ENCODE measurements at places on chromosomes 6 and 20.

DNA sequence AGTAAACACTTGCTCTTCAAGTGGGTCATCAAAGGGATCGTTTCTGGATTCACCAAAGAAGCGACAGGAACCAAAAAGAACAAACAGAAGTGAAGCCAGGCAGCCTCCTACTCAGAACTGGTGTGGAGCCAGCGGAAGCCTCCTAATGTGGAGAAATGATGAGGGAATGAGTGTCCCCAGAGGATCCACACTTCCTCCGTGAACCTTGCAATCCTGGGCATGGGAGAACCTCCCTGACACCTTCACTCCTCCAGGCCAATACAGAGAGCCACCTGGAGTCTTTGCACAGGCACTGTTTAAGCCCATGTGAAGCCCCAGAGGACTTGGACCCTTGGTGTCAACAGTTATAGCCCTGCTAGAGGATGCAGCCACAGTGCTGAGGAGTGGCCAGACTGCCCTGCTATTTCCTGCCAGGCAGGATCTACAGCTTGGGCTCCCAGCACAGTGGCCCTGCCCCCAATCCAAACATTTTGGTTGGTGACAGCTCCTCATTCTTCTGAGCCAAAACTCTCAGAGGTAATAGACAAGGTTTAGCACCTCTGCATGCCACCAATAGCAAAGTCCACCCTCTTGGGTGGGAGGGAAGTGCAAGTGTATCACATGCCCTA, 23.2 kb upstream of the SERINC1 start:
- no peak for DNase-seq

DNA sequence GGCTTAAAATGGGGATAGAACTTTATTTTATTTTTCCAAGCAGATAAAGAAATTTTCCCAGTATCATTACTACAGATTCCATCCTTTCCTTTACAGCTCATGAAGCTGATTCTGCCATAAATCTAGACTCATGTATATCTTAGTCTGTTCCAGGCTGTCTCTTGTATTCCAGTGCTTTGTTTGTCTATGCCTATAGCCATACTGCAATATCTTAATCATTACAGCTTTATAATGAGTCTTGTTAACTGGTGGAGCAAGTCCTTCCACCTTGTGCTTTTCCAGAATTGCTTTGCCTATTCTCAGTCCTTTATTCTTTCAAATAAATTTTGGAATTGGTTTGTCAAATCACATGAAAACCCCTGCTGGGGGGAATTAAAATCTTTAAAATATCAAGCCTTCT, 99.2 kb downstream of the MAP3K5 start:
- no peak for DNase-seq

DNA sequence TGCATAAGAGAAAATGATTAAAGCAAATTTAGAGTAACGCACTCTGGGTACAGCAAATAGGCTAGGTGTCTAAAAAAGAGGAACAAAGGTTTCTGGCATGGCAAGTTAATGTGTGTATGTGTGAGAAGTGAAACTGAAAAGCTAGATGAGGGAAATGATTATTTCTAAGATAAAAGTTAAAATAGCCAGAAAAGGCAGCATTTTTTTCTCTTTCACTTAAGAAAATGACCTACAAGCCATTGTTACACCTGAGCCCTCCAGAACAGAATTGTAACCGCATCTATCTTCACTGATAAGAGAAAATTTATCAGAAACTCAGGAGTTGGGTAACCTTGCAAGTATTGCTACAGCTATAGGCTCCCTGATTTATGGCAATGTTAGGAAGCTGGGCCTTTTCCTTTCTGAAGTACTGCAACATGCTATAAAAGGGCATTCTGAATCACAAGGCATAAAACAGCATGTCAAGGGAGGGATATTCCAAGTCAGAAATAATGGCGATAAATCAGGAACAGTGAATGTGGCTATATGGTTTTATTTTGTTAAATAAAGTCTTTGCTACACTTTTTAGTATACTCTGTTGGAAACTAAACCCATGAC, 395.3 kb downstream of the TBC1D32 start:
- no peak for DNase-seq

GRCh38 chr6:96304997-96305396, 216.6 kb upstream of the UFL1 start:
- no peak for DNase-seq

GRCh38 chr6:3977875-3978711, 100.8 kb downstream of the FAM217A start:
- DNase-seq = peak; percentile 2

DNA sequence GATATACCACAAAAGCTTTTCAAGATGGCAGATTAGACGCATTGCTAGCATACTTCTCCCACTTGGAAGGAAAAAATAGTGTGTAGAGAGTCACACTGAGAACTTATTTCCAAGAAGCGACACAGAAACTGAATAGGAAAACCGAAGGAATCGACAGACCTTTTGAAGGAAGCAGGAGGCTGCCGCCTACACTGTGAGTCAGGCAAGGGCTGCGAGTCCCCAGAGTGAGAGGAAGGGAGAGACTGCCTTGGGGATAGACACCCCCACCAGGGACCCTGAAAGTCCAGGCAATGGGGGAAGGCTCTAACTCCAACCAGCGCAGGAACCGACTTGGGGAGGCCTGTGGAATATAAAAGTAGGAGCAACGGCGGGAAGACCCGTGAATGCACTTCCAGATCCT, 53.7 kb upstream of the SIRPG start:
- no peak for DNase-seq

DNA sequence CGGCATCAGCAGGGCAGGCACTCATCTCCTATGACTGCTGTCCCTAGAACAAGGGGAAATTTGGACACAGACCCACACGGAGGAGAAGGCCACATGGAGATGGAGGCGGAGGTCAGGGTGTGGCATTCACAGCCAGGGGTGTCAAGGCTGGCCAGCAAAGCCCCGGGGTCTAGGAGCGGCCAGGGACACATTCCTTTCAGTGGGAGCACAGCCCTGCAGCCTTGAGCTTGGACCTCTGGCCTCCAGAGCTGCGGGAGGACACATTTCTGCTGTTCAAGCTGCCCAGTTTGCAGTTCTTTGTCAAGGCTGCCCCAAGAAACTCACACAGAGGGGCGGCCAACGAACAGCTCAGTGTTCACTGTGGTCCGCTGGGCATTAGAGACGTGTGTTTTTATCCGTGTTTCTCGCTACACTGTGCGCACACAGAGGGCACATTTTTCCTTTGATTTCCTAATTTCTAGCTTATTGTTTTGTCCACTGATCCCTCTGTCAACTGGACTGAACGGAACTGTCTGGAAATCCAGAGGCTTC, 93.4 kb upstream of the MPC1 start:
- DNase-seq = no peak

DNA sequence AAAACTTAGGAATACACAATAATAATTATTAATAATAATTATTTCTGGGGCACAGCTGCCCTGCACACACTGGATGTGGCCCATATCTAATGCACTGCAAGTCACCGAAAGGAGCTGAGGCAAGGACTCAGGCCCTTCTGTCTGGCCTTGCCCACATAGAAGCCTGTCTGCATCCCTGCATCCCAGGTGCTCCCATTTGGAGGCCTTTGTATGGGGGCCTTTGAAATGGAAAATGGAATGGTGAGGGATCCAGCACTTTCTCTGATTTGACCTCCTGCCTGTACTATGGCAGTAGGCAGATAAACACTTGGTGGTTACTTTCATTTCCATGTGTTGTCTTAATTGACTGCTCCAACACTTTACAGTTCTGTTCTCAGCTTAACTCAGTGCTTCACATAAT, 75.7 kb upstream of the PTCHD4 start:
- DNase-seq = no peak

DNA sequence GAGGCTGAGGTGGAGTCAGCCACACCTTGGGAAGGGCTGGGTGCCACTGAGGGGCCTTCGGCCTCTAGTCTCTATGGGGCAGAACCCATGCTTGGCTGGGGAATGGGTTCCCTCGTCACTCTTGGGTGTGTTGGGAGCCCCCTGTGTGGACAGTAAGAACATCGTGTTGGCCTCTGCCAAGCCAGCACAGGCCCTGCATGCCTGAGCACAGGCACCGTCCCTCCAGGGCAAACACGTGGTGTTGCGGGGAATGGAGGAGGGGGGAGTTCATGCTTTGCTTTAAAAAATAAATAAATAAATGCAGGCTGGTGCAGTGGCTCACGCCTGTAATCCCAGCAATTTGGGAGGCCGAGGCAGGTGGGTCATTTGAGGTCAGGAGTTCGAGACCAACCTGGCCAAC, 63.0 kb downstream of the EZR start:
- no peak for DNase-seq

DNA sequence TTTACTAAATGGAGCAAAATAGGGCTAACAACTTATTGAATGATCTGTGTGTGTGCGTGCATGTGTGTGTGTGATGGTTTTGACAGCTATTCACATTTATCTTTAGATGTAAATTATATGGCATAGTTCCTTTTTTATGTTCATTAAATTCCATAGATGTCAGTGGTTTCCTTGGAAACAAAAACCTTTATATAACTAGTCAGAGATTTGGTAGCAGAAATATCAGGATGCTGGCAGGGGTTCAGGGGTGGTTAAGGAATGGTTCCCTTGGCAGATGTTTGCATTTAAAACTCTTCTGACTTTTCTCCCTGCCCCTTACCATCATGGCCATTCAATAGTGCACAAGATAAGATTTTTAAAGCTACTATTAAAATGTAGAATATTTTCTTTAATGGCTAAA, 256.6 kb downstream of the PLCB1 start:
- DNase-seq = no peak

- DNase-seq = no peak
These were observed 76.7 kb downstream of the PREP start for GRCh38 chr6:105326216-105326615.

DNA sequence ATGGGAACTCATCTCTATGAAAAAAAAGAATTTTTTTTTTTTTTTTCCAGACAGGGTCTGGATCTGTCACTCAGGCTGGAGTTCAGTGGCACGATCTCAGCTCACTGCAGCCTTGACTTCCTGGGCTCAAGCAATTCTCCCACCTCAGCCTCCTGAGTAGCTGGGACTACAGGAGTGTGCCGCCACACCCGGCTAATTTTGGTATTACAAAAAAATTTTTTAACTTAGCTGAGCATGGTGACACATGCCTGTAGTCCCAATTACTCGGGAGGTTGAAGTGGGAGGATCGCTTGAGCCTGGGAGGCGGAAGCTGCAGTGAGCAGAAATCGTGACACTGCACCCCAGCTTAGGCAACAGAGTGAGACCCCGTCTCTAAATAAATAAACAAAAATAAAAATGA, 7.5 kb downstream of the DEF6 start:
- no peak for DNase-seq

DNA sequence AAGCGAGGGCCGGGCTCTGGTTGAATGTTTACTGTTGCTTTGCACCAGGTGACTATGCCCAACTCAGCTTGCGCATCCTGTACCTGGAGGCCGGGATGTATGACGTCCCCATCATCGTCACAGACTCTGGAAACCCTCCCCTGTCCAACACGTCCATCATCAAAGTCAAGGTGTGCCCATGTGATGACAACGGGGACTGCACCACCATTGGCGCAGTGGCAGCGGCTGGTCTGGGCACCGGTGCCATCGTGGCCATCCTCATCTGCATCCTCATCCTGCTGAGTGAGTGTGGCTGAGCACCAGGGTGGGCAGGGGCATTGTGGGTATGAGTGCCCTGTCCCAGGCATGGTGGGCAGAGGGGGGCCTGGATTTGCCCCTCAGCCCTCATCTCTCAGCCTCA, 136.1 kb downstream of the TAF4 start:
- no peak for DNase-seq

DNA sequence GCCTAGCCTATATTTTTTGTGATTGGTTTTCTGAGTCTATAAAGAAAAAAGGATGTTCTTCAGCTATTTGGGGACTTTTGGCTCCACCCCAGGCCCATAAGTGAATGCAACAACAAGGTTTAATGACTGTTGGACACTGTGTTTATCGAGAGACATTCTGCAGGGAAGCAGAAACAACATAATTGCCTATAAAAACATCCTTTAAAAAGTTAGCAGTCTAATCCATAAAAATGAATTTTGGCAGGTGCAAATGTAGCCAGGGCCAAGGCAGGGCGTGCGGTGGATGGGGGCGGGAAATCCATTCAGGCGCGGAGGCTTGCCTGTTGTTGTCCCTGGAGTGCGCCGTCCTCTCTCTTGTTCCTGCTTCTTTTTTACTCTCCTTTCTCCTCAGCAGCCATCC, 99.3 kb downstream of the PAX1 start:
- no peak for DNase-seq

DNA sequence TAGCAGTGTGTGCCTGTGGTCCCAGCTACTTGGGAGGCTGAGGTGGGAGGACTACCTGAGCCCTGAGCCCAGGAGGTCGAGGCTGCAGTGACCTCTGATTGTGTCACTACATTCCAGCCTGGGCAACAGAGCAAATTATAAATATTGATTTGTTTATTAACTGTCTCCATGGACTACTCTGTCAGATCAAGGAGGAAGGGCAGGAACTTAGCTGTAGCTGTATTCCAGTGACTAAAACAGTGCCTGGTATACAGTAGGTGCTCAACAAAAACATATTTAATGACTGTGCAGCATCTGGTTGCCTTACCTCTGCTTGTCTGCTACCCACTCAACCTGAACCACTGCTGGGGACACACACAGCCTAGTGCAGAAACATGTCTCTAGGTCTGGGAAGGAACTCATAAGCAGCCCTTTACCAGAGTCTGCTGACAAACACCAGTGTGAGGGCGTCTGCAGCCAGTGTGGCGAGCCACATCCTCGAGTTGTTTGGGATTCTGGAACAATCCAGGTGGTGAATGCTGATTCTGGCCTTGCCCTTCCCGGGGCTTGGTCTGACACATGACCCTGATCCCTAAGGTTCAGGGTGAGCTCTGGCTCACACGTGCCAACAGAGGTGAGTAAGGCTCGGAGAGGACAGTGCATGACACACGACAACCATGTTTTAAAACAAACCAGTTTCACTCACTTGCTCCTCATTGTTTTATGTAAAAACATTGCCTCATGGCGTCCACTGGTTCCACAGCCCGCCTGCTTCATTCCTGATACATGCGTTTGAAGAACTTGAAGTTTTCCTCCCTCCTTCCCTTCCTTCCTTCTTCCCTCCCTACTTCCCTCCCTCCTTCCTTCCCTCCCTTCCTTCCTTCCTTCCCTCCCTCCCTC, 117.9 kb upstream of the ZNF217 start:
- DNase-seq = no peak

GRCh38 chr20:49859807-49860206, 47.2 kb downstream of the SLC9A8 start:
- DNase-seq = no peak

GRCh38 chr20:11936157-11936556, 18.5 kb downstream of the BTBD3 start:
- no peak for DNase-seq

GRCh38 chr20:20551409-20551808, 161.0 kb downstream of the RALGAPA2 start:
- DNase-seq = no peak

GRCh38 chr20:33731693-33732165, at the start of gene ZNF341:
Gene ZNF341 (plus strand): TSS chr20:33731996. CDS start chr20:33732022, 26 bp downstream.
- DNase-seq = peak; percentile 85

Data from stimulated activated CD4-positive, alpha-beta T cell treated with anti-CD3 and anti-CD28 coated beads, Interleukin-15, amount 100 ng/mL, for 1 hour (primary cell).